SK-MEL-5 (cell line): ENCODE measurements at places on chromosomes 6 and 20. TPM values are rescaled to one million over a fixed set of nuclear protein-coding genes. Genes with fewer than 3 reads are reported as not detected.

DNA sequence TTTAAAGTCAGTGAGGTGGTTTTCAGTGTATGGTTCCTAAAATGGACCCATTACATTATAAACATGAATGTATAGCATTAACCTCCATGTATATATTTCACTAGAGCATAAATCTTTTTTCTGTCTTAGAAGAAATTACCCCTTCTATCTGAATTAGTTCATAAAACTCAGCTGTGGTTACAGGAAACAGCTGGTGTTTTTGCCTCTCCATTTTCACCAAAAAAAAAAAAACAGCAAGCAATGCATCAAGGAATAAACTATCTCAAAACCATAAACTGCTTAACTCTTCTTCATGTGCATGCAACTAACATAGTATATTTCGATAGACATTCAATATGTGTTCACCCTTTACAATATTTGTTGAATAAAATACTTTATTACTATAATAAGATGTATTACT is 40.2 kb downstream of the MOXD1 start:
- DNase-seq = no peak

GRCh38 chr20:32845786-32846185 is 12.9 kb upstream of the EFCAB8 start:
- DNase-seq = no peak

DNA sequence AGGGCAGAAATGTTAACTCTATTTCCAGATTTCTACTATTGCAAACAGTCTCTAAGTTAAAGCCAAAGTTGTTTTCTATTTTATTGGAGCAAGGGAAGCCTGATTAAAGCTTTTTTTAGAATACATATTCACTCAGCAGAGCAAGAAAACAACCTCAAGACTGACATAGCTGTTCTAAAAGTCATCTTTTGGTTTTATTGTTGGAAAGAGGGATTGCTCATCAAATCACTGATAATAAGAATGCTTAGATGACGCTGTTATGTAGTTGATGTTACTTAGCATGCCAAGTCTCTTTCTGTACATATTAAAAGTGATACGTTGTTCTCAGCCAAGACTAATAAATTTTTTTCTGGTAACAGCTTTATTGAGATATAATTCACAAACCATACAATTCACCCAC is 172.6 kb upstream of the LAMA2 start:
- no peak for DNase-seq

DNA sequence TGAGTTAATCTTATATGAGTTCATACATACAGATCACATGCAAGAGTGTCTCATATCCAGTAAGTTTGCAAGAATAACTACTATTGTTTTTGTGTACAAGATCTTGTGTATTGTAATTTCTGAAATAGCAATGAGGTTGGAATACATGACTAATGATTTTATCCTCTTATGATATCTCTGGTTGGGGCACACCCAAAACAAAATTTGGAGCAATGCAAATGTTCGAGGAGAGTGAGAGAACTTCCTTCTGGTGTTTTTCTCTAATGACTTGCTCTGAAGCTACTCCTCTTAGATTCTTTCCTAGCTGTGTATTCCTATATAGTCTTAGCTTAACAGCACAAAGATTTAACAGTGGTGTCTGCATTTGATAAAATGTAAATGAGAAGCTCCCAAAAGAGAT is 252.5 kb downstream of the LAMA2 start:
- no peak for DNase-seq

GRCh38 chr6:68718385-68719073 is 83.4 kb downstream of the ADGRB3 start:
- no peak for DNase-seq

DNA sequence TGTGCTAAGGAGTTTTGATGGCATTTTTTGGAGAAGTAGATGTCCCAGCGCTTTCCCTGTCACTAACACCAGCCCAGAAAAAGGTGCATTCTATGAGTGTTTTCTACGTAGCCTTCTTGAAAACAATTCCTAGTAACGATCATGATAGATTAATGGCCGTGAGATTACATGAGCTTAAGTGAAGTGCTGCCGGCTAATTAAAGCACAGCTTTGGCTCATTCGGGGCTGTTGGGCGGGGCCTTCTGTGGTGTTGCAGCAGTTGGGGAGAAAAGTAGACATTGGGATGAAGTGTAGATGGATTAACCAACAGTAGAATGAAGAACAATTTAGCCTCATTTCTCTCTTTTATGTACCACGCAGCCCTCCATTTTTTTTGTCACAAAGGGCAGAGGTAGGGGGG is 20.8 kb upstream of the TRAF3IP2 start:
- no peak for DNase-seq

DNA sequence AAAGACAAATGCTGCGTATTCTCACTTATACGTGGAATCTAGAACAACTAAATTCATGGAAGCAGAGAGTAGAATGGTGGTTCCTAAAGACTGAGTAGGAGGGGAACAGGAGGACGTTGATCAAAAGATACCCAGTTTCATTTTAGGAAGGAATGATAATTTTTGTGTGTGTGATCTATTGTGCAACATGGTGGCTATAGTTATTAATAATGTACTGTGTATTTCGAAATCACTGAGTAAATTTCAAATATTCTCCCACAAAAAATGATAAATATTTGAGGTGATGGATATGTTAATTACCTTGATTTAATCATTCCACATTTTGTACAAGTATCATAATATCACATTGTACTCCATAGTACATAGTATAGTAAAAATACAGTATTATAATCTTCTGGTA is 187.5 kb downstream of the MOXD1 start:
- DNase-seq = no peak

GRCh38 chr6:153963352-153963751 is 75.7 kb upstream of the OPRM1 start:
- DNase-seq = no peak

GRCh38 chr20:33304046-33304445 is 21.0 kb downstream of the BPIFB1 start:
- DNase-seq = no peak

GRCh38 chr6:138162111-138162954 is 594 bp downstream of the ARFGEF3 start:
- DNase-seq = no peak

DNA sequence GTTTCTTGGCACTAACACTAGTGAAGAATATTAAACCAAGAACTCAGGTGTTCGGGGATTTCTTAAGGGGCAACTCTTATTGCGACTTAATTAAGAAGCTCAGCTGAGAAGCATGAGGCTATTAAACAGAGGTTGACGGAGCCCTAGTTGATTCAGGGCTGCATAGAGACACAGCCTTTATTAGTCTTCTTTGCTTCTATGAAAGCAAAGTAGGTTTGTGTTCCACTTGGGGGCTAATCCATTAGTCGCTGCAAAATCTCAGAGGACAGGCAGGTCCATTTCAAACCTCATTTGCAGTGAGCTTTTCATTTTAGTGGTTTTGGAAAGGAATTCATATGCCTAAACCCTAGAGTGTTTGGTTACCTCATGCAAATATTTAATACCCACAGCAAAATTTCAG is 506.6 kb upstream of the SULF2 start:
- no peak for DNase-seq

DNA sequence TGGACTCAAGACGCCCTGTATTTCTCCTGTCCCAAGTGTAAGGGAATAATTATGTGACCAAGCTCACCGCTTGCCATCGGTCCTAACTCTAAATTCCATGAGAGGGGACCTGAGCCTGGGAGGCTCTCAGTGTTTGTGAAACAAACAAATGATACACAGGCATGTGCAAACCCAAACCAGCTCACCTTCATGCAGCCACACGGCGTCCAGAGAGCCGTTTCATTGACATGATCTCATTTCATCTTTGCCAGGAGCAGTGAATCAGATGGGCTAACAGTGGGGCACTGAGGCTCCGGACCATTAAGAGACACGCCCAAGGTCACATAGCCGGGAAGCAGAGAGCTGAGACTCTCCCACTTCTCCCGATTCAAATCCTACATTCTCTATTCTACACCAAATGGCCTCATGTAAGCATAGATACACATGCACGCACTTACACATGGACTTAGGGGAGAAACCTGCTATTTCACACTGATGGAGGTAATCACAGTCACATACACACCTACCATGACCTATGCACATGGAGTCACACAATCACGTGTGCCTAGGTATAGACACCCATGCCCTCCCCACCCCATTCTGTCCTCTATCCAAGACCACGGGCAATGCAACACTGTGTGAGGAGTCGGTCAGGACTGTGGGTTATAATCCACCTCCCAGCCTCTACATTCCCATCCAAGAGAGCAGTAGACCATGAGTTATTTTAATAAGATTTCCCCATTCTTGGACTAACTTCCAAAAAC is 1.1 kb downstream of the BNIP5 start:
- DNase-seq = no peak

- DNase-seq = no peak
These were observed 205.6 kb downstream of the UST start for GRCh38 chr6:148952147-148953035.

- DNase-seq = peak; percentile 64
These were observed 331.8 kb downstream of the RIMS1 start for GRCh38 chr6:72218125-72218524.

DNA sequence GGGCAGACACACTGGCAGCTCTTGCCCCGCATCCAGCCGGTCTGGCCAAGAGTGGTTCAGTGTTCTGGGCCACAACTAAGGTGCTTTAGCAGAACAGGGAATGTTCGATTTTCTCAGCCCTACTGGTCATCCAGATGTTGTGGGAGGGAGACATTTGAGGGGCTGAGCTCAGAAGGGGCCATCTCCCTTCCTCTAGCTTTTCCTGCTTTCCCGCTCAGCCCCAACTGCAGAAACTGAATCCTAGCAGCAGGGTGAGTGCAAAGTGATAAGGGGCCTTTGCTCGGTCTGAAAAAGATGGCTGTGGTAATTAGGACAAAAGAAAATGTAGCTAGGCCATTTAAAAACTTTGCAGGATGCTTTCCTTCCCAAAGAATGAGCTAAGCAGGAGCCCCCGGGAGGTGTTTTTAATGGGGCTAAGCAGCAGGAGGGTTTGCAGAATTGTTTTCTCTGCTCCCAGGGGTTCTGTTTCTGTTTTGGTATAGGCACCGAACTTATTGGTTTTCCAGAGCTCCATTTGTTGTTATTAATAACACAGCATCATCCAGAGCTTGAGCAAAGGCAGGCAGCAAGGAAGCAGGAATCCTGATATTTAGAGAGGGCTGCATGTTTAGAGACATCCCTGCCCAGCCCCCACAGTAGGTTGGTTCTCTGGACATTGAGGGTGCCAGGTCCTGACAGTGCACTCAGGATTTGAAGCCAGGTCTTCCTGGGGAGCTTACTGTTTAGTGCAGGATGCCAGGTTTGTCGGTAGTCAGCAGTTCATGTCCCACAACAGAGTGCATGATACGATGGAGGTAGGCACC is 210.9 kb downstream of the SLC24A3 start:
- no peak for DNase-seq

- no peak for DNase-seq
These were observed 28.6 kb upstream of the GTSF1L start for GRCh38 chr20:43755390-43755789.

Gene TPD52L1
- total RNA-seq = 53.6 and 54.5 TPM in 2 replicates

Gene WFDC10B
- total RNA-seq = not detected in 2 replicates

Gene MAFB
- total RNA-seq = 1.2 and 1.4 TPM in 2 replicates

Gene RIPPLY2
- 3.8 and 4.5 TPM in 2 replicates for total RNA-seq

Gene POPDC3
- 67.5 and 69.1 TPM in 2 replicates for total RNA-seq

Gene DEFB127
- not detected in 2 replicates for total RNA-seq

Gene ANGPT4
- total RNA-seq = not detected in 2 replicates

Gene SRSF12
- 0.13 and 0.21 TPM in 2 replicates for total RNA-seq
